ENCODE measurements at places on chromosomes 16 and 17.

DNA sequence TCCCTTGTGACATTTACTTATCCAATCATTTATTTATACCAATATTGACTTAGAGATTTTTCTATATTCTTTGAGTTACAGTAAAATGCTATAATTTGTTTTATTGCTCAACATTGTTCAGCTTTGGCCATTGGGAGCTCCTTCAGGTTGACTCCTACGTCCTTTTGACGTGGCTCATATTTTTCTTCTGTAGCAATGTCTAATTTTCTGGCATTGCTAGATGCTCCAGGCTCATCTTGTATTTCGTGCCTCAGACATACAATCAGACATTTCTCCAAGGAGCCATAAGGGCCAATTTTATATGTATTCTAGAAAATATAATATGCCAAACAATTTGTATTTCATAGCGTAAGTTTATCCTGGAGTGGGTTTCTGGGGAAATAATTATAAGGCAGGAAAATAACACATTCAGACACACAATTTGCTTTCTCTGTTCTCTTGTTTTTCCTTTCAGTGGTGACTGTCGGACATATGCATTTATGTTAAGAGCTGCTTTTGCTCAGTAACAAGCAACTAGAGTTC is 355.1 kb upstream of the MON1B start:
- no peak for DNase-seq

DNA sequence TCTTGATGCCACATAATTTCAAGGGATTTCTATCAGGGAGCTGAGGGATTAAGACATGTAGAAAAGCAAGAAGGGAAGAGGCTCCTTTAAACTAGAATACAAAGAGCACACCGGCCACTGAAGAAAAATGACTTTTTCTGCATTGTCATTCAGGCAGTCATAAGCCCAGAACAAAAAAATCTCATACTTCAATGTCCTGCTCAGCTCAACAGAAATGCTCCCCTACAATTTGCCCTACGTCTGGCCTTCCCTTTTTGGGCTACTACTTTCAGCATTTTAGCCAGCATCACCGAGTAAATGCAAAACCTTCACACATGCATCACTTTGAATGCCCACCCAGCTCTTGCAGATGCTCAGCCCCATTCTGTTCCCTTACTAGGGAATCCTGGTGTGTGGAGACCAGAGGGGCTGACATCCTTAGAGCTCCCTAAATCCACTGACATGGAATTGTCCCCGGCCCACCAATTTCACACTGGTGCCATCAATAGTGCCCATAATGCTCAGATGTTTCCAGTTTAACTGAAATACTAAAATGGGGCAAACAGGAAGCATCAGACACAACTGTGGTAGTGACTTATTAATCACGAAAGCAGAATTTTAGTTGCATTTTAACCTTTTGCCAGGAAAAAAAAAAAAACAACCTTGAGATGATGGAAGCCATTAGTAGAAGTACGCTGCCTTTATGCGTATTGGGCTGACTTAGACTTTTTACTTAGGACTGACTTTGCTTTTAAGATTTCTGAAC is 2.7 kb downstream of the MAP3K14 start:
- peak; percentile 31 for DNase-seq

GRCh38 chr16:1342526-1343427 is 8.9 kb downstream of the TSR3 start:
- DNase-seq: peak; percentile 89

DNA sequence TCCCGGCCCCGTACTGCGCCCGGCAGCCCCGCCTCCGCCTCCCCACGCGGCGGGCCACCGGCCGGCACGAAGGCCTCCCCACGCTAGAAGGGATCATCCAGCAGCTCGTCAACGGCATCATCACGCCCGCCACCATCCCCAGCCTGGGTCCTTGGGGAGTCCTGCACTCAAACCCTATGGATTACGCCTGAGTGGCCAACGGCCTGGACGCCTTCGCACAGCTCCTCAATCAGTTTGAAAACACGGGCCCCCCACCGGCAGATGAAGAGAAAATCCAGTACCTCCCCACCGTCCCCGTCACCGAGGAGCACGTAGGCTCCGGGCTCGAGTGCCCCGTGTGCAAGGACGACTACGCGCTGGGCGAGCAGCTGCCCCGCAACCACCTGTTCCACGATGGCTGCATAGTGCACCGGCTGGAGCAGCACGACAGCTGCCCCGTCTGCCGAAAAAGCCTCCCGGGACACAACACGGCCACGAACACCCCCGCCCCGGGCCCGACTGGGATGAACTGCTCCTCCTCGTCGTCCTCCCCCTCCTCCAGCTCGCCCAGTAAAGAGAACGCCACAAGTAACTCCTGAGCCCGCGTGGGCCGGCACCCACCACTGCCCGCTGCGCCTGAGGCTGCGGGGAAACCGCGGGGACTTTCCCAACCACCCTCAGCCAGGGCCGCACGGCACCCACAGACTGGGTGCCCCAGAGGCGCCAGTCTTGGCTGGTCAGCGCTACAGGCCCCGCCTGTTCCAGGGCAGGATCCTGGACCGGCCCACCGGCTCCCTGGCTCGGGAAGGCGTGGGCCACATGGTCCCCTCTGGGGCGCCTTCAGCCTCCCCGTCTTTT is 39.0 kb upstream of the AKAP1 start:
- peak; percentile 51 for DNase-seq

DNA sequence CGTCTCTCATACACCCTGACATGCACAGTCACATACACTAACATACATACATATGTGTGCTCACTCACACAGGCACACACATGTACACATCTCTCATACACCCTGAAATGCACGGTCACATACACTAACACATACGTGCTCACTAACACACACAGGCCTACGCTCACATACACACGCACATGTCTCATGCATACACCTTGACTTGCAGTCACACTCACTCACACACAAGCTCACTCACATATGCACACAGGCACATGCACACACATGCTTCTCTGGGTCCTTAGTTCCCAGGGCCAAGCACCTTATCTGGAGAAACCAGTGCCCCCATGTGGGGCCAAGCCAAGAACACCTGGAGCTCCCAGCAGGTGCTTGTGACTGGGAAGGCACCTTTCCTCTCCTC is 240.3 kb downstream of the RBFOX3 start:
- no peak for DNase-seq

DNA sequence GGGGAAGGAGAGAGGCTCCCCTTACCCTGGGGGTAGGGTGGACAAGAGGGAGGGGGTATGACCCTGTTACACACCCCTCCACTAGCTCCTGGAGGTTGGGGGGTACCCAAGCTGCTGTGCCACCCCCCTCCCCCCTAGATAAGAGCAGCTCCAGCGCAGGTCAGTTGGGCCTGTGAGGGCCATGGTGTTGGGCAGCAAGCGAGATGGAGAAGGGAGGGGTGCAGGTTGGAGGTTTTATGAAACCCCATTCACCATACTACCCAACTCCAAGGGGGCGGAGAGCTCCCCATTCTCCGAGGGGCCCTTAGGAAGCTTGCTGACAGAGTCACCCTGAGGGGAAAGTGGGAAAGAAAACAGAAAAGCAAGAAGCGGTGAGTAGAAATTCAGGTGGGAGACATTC is 1.7 kb upstream of the SOX15 start:
- no peak for DNase-seq

DNA sequence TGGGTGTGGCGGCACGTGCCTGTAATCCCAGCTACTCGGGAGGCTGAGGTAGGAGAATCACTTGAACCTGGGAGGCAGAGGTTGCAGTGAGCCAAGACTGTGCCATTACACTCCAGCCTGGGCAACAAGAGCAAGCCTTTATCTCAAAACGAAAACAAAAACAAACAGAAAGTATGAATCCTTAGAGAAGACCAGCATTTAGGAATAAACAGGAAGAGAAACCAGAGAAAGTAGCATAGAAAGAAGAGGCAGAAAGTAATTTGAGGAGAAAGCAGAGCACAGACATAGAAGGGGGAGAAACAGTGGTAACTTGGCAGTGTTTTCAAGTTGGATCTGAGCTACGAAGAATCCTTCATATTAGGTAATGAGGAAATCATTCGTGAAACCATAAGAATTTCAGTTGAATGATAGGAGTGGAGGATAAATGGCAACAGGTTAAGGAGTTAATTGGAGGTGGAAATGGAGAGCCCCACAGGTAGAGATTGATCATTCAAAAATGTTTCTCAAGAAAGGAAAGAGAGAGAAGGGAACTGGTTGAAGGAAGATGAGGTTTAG is 9.7 kb upstream of the CCL2 start:
- DNase-seq: no peak

- DNase-seq: no peak
Observed at GRCh38 chr17:12712415-12712814, 46.7 kb downstream of the MYOCD start.

- no peak for DNase-seq
Observed at GRCh38 chr16:74304164-74304834, 7.7 kb downstream of the PSMD7 start.

DNA sequence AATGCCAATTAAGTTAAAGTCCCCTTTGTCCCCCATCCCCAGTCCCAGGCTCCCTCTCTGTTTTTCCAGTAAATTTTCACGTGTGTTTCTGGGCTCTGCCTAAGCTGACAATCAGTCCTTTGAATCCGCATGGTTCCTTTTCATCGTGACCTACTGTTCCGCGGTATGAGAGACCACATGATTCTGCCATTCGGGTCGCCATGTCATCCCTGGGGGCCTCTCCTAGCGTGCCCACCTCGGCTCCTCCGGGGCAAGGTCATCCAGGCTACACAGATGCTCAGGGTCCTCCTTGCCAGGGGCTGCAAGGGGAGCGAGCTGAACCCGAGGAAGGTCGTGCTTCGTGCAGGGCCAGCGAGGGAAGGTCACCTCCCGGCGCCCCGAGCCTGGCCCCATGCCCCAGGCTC is 157.6 kb downstream of the RAB11FIP4 start:
- DNase-seq: no peak

DNA sequence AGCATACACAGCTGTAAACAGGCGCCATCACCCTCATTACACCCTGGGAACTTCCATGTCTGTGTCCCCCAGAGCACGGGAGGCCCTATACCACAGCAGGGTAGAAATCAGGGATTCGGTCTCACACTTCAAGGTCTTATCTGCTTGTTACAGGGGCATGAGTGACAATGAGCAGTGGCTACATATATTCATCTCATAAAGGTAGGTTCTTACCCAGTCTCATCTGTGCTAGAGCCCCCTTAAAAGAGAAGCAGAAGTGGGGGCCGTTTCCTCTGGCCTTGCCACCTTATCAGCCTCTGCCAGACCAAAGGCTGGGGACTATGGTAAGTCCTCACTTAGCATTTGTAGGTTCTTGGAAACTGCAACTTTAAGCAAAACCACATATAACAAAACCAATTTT is 46.5 kb downstream of the IRX5 start:
- no peak for DNase-seq

DNA sequence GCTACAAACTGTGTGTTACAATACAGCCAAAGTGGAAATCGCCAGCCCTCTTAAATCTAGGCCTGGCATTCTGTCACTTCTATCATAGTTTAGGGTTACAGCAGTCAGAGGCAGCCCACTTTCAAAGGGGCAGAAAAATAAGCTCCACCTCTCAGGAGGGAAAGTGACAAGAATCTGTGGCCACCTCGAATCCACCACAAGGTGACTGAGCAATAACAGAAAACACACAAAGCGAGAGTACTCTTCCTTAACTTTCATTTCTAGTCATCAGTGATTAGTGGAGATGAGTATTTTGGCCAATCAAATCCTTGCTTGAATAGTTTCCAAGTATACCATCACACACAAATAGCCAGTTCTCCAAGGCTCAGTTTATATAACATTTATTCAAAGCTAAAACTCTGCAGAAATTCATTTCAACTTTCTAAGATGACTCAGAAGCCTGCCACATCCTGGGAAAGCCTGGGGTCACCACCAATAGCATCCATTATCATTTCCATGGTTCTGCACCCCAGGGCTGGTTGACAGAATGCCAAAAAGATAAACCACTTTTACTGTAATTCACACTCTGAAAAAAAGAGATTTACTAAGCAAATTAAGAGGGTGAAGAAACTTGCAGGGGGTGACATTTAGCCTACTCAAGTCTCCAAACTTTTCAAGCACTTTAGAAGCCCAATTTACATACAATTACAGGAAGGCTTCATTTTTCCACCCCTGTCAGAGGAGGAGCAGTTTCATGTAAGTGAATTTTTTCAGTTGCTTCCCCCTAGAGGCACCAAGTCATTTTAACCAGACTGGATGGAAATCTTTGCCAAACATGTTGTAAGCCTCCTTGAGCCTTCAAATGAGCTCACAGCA is 66.8 kb downstream of the SALL1 start:
- DNase-seq: no peak

DNA sequence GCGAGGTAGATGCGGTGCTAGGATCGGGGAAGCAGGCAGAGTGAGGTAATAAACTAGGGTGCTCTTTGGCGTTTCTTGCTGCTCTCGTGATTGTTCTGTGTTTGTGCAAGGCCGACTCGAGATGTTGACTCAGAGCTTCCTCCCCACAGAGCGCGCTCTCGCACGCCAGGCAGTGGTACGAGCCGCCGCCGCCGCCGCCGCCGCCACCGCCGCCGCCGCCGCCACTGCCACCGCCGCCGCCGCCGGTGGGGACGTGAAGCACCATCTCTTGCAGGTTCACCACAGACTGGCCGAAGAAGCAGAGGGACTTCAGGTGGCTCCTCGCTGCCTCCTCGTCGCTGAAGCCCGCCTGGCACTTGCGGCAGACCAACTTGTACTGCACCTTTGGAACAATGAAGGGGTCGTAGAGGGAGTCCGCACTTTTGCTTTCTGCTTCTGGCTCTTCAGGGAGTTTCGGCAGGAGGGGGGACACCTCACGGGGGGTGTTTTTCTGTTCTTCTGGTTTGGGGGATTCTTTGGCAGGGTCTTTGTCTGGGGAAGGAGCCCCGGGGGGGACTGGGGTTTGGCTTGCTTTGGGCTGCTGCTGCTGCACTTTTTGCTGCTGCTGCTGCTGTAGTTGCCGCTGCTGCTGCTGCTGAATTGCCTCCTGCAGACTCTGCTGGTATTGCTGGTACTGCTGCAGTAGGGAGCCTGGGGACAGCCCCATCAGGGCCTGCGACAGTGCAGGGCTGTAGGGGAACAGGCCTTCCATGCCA is 260.2 kb downstream of the ZFHX3 start:
- peak; percentile 73 for DNase-seq

- peak; percentile 14 for DNase-seq
Observed at GRCh38 chr16:75218256-75219076, at the start of gene CTRB1. TSS of gene CTRB1 (plus strand) at chr16:75218988. CDS start at chr16:75219008, 20 bp downstream.

GRCh38 chr16:14511800-14512135 is 118.3 kb downstream of the PARN start:
- DNase-seq: no peak

- no peak for DNase-seq
Observed at GRCh38 chr17:46827274-46827673, 8.8 kb upstream of the WNT3 start.

- DNase-seq: no peak
Observed at GRCh38 chr16:73124665-73125375, 76.9 kb upstream of the ZFHX3 start.

GRCh38 chr17:82463391-82463790 is 4.8 kb downstream of the NARF start:
- no peak for DNase-seq

DNA sequence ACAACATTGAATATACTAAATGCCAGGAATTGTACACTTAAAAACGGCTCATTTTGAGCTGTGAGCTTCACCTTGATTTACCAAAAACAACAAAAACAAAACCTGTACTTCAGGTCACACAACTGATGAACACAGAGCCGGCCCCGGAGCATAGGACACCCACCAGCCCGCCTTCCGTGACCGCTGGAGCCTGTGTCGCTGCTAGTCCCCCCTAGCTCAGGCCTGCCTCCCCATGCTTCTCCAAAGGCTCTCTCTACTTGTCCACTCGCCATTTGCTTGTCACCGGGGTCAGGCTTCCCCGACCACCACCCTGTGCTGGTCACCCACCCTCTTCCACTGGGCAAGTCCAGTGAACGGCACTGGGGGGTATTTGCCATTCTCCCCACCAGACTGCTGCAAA is 113.8 kb upstream of the TNRC6C start:
- DNase-seq: no peak

- no peak for DNase-seq
Observed at GRCh38 chr16:22054847-22055590, 37.3 kb upstream of the VWA3A start.

GRCh38 chr17:2082003-2082781 is 27.3 kb downstream of the HIC1 start:
- no peak for DNase-seq

Data from activated naive CD4-positive, alpha-beta T cell treated with Interleukin-2 at 50 U/mL for 16 hours (primary cell).